ENCODE measurements at places on chromosomes 4 and X. TPM values are rescaled to one million over a fixed set of nuclear protein-coding genes. Genes with fewer than 3 reads are reported as not detected.

DNA sequence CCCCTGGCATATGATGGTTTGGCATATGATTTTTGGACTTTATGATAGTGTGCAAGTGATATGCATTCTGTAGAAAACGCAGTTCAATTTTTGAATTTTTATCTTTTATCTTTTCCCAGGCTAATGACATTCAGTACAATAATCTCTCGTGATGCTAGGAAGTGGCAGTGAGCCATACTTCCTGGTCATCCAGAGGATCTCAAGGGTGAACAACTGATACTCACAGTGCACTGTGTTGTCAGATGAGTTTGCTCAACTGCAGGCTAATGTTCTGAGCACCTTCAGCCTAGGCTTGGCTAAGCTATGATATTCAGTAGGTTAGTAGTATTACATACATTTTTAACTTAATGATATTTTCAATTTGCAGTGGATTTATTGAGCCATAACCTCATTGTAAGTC is 405.3 kb downstream of the PCDH7 start:
- no peak overlapping the region for H3K27ac ChIP-seq
- H3K4me1 ChIP-seq, result no peaks in the 10 kb centered on the region
- no peak overlapping the region for H3K4me3 ChIP-seq
- H3K27me3 ChIP-seq, result no peaks in the 10 kb centered on the region
- H3K36me3 ChIP-seq, result no peaks in the 10 kb centered on the region

DNA sequence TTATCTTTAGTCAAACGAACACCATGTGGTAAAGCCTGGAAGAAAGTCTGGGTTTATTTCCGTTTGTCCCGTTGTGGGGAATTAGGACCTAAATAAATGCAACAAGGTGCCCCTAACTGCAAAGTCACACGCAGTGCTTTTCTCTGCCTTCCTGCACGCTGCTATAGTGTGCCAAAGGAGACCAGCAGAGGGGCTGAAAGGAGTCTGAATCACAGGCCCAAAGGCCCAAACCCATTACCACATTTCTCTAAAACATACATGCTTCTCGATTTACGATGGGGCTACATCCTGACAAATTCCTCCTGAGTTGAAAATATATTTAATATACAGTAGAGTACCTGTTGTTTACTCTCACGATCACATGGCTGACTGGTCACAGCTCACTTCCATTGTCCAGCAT is 4.5 kb downstream of the VEGFC start:
- H3K36me3 ChIP-seq, result no peaks in the 10 kb centered on the region
- H3K4me3 ChIP-seq, result no peak overlapping the region
- H3K4me1 ChIP-seq, result peaks cover 3% of the 10 kb centered on the region
- peaks cover 27% of the 10 kb centered on the region for H3K27me3 ChIP-seq
- H3K27ac ChIP-seq, result no peak overlapping the region

DNA sequence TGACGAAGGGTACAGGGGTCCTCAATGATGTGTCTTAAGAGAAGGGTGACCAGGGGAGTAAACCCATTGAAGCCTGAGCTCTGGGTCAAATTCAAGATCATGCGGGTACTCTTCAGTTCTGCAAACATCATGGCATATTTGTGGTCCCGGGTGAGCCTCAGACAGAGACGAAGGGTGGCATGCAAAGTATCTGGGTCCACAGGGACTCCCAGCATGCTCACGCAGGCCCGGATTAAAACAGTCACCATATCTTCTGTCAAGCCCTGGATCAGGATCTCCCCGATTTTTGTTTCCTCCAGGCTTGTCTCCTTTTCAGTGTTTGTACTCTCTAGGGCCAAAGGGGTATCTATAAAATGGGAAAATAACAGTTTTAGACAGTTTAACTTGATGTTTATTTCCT is 102.9 kb downstream of the HUWE1 start:
- H3K27ac ChIP-seq, result no peak overlapping the region
- no peaks in the 10 kb centered on the region for H3K4me1 ChIP-seq
- no peaks in the 10 kb centered on the region for H3K27me3 ChIP-seq
- H3K4me3 ChIP-seq, result no peak overlapping the region
- peaks cover 58% of the 10 kb centered on the region for H3K36me3 ChIP-seq
- no peak for DNase-seq

Gene PTTG2
- total RNA-seq, result not detected

DNA sequence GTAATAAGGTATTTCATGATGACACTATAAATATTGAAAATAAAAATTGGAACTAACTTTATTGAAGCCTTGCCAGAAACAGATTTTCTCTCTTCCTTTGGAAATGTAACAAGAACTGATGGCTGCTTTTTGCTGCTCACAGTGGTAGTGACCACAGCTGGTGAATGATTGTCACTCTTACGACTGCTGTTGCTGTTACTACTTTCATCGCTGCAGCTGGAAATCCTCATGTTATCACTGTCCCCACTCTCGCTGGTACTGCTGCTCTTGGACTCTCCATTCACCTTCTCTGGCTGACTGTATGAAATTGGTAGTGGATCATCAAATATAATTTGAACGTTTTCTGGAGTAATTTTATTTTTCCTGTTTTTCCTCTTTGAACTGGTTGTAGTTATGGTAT is 28.5 kb upstream of the COX18 start:
- no peak overlapping the region for H3K4me3 ChIP-seq
- H3K27me3 ChIP-seq, result no peaks in the 10 kb centered on the region
- no peaks in the 10 kb centered on the region for H3K4me1 ChIP-seq
- no peak overlapping the region for H3K27ac ChIP-seq

GRCh38 chrX:50827996-50828395 is 14.0 kb upstream of the SHROOM4 start:
- no peaks in the 10 kb centered on the region for H3K4me1 ChIP-seq
- DNase-seq, result no peak
- H3K27ac ChIP-seq, result no peak overlapping the region
- no peak overlapping the region for H3K4me3 ChIP-seq
- H3K27me3 ChIP-seq, result peaks cover 3% of the 10 kb centered on the region

- H3K4me1 ChIP-seq, result no peaks in the 10 kb centered on the region
- H3K27ac ChIP-seq, result no peak overlapping the region
- no peak overlapping the region for H3K4me3 ChIP-seq
- H3K36me3 ChIP-seq, result no peaks in the 10 kb centered on the region
Observed at GRCh38 chr4:111601671-111602070, 543.6 kb upstream of the FAM241A start.

DNA sequence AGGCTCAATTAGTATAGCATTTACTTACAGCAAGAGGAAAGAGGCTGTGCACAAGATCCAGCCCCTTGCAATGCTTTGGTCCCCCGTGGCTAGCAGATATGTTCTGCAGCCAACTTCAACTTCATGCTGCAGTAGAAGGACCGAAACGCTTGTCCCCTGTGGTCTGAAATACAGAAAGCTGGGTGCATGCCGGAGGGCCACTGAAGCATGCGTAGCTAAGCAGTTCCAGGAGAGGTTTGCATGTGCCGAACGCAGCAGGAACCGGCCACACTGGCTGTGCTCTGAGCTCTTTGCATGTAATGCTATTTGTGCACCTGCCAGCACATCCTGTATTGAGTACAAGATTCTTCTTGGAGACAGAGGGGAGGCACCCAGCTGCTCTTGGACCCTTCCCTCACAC is 35.8 kb upstream of the SHISA3 start:
- no peaks in the 10 kb centered on the region for H3K4me1 ChIP-seq
- H3K27ac ChIP-seq, result no peak overlapping the region
- DNase-seq, result no peak

Gene DMD
- total RNA-seq, result 1.8 TPM

Gene GLRA3
- total RNA-seq, result not detected

- no peak overlapping the region for H3K27ac ChIP-seq
- DNase-seq, result no peak
- peaks cover 3% of the 10 kb centered on the region for H3K27me3 ChIP-seq
- no peaks in the 10 kb centered on the region for H3K36me3 ChIP-seq
- H3K4me3 ChIP-seq, result no peak overlapping the region
Observed at GRCh38 chr4:78100060-78100459, 42.9 kb downstream of the FRAS1 start.

GRCh38 chr4:120995266-120996010 is 72.9 kb upstream of the PRDM5 start:
- no peak for DNase-seq
- peaks cover 4% of the 10 kb centered on the region for H3K4me1 ChIP-seq
- H3K4me3 ChIP-seq, result no peak overlapping the region

DNA sequence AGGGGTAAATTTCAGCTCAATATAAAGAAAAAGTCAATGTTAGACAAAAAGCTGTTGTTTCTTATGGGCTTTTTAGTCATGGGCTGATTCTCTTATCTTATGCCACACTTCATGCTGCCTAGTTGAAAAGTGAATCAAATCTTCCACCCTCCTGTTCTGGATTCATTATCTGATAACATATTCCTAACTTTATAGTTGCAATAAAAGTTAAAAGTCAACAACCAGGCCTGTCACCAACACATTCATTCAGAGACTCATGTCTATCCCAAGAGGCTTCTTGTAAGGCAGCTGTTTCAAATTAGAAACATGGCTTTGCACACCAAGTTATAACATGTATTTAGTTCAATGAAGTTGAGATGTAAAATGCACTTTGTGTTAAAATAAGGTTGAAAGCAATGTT is 243.8 kb downstream of the ADAMTS3 start:
- H3K4me3 ChIP-seq, result no peak overlapping the region
- H3K27me3 ChIP-seq, result peaks cover 10% of the 10 kb centered on the region
- H3K27ac ChIP-seq, result no peak overlapping the region
- H3K4me1 ChIP-seq, result no peaks in the 10 kb centered on the region
- no peaks in the 10 kb centered on the region for H3K36me3 ChIP-seq
- DNase-seq, result no peak

DNA sequence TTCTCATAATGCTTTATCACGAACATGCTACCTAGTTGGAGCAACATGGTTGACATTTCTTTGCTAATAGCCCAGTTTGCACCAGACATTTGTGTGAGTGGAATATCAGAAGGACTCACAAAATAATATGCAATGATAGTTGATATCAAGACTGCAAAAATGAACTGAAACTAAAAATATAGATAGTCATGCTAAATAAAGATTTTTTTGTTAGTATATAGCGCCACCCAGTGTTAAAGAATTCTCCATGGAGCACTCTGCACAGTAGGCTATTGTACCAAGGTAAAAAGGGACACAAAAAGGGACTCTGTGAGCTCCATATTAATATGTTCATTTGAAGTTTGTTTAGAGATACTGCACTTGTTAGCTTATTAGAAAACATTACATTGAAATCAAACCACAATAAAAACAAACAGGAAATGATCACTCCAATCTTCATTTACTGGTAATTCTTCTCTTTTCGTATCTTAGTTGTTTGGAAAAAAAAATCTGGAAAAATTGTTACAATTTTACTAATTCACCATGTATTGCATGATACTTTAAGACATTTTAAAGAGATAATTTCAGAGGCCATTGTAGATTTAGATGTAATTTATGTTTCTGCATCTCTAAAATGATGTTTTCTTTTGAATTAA is 1509.6 kb downstream of the ADGRL3 start:
- no peaks in the 10 kb centered on the region for H3K36me3 ChIP-seq
- H3K27me3 ChIP-seq, result no peaks in the 10 kb centered on the region
- no peak for DNase-seq
- no peak overlapping the region for H3K27ac ChIP-seq
- no peak overlapping the region for H3K4me3 ChIP-seq

Data from activated CD4-positive, alpha-beta T cell treated with anti-CD3 and anti-CD28 coated beads for 36 hours (primary cell).